ENCODE measurements at places on chromosomes 13 and 19. TPM values are rescaled to one million over a fixed set of nuclear protein-coding genes. Genes with fewer than 3 reads are reported as not detected.

CATSPERD gene
- total RNA-seq, result not detected

RNF113B gene
- total RNA-seq, result not detected

OR7C1 gene
- not detected for total RNA-seq

SBSN gene
- not detected for total RNA-seq

RB1 gene
- 40.4 TPM for total RNA-seq

IL12RB1 gene
- 0.87 TPM for total RNA-seq
